ENCODE measurements at places on chromosomes 12 and 14.

DNA sequence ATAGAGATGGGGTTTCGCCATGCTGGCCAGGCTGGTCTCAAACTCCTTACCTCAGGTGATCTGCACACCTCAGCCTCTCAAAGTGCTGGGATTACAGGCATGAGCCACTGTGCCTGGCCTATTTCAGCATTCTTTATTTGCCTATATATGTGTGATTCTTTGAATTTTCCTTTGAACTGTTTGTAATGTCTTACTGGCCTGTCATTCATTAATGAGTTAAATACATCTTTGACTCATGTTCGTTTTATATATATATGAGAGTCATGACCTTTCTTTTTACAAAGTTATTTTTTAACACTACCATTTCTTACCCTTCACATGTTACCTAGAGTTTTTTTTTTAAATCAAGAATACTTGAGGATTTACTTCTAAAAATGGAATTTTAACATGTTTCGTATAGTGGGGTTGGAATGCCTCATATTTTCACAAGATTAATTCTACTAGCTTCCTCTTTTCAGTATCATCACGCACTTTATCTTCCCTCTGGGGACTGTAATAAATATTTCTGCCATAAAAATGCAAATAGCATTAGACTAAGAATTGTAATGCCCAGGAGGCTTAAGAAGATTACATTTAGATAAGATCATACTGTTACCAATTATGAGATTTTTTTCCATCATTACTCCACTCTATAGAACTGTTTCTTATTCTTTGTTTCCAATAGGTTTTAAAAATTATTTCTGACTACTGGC lies 66.7 kb downstream of the NTN4 start:
- no peak for DNase-seq

- DNase-seq: no peak
Observed at GRCh38 chr14:26538176-26538575, 59.7 kb downstream of the NOVA1 start.

DNA sequence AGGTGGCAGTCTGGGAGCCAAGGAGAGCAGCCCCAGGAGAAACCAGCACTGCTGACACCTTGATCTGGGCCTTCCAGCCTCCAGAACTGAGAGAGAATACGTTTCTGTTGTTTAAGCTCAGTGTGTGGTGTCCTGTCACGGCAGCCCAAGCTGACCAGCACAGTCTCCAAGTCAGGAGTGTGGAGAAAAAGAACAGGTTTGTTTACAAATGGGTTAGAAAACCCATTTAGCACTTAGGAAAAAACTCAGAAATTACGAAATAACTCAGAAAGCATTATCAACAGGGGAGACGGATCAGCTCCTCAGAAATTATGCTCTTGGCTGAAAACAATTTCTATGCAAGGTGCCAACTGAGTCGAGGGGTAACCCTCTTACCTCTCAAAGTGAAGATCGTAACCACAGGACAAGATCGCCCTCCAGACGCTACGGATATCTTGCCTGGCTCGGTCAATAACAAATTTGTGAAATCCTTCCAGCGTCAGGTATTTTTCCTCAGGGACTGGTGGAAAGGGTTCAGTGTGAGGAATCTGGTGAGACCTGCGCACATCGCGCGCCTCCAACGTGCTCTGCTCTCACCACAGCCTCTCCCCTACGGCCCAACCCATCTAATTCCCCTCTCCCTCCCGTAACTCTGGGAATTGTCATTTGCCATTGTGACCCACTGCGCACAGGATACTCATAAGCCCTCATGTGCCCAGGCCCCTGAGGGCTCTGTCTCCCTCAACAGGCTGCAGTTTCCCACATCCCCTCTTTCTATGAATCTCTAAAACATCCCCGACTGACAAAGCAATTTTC lies 50.2 kb downstream of the TRAFD1 start:
- DNase-seq: no peak

DNA sequence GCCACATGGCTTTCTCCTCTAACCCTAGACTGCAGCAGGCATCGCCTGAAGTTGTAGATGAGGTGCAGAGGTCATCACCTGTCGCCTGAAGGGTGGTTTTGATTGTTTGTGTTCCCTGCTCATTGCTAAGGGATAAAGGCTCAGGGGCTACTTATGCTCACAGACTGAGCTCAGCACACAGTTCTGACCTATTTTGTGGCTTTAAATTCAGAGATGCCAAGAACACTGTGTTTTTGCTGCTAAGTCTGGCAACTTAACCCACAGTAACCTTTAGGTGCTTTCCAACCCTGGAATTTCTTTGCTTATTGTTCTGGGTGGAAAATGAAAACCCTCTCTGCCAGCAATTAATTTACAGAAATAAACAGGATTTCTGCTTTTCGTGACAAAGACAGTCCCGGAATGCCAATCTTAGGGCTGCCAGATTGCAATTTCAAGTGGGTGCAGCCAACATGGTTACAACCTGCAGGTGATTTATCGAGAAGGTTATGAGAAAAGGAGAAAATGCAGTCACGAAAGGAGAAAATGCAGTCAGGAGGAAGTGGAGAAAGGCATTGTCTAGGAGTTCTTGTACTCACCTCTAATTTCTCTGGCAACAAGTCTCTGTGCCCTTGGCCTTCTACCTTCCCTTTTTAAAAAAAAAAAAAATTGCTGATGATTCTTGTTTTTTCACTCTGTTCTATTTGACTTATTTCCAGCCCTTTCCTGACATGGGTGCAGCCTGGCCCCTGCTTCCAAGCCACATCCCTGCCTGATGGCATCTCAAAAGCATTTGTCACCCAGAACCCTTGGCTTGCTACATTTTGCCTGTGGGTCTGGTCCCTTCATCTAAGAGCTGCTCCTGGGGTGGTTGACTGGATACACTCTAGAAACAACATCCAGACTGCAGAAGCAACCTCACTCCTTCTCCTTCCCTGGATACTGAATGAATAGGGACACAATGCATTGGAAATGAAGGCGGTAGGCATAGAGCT lies 23.3 kb downstream of the NPC2 start:
- no peak for DNase-seq

GRCh38 chr12:99142651-99143050 lies 497.6 kb downstream of the APAF1 start:
- DNase-seq: no peak

DNA sequence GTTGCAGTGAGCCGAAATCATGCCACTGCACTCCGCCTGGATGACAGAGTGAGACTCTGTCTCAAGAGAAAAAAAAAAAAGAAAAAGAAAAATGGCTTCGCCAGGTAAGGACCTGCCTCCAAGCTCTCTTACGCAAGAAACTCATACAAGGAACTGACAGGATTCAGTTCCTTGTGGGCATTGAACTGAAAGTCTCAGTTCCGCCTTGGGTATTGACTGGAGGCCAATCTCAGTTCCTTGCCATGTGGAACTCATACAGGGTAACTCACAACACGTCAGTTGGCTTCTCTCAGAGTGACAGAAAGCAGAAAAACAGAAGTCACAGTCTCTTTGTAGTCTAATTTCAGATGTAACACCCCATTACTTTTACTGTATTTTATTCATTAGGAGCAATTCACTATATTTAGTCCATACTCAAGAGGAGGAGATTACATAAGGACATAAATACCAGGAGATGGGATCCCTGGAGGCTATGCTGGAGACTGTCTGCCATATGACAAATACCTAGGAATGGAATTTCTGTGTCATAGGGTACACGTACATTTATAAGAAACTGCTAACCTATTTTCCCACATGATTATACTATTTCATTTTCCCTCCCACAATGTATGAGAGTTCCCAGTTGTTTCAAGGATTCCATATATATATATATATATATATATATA lies 11.4 kb upstream of the NOPCHAP1 start:
- DNase-seq: no peak

DNA sequence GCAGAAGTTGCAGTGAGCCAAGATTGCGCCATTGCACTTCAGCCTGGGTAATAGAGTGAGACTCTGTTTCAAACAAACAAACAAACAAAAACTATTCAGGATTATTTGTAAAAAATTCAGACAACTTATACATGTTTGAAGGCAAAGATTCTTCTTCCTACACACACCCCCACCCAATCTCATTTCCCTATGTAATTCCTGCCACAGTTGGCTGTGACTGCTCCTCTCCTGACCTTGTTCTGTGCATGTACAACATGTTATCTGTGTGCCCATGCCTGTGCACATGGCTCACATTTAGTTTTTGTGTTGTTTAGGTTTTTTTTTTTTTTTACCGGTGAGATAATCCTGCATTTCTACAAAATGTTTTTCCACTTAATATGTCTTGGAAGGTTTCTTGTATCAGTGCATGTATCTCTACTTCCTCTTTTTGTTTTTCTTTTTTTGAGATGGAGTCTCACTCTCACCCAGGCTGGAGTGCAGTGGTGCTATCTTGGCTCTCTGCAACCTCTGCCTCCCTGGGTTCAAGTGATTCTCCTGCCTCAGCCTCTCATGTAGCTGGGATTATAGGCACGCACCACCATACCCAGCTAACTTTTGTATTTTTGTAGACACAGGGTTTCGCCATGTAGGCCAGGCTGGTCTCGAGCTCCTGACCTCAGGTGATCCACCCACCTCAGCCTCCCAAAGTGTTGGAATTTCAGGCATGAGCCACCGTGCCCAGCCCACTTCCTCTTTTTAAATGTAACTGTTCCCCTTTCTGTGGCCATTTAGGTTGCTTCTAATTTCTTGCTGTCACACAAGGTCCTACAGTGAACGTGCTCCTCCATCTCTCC lies 8.7 kb downstream of the CFAP251 start:
- DNase-seq: no peak

DNA sequence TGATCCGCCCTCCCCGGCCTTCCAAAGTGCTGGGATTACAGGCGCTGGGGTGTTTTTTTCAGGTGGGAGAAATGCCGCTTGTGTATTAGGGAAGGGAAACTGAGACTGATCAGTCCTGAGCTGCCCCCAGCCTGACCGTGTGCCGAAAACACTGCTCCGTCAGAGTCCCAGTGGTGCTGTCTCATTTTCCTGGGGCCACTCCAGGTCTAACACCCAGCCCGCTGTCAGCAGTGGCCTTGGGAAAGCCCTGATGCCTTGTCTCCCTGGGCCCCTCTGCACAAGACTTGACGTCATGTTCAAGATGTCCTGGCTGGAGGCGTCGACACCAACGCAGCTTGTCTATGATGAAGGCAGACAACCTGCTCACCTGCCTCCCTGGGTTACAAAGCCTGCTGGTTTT lies 165.9 kb downstream of the RBM19 start:
- no peak for DNase-seq

DNA sequence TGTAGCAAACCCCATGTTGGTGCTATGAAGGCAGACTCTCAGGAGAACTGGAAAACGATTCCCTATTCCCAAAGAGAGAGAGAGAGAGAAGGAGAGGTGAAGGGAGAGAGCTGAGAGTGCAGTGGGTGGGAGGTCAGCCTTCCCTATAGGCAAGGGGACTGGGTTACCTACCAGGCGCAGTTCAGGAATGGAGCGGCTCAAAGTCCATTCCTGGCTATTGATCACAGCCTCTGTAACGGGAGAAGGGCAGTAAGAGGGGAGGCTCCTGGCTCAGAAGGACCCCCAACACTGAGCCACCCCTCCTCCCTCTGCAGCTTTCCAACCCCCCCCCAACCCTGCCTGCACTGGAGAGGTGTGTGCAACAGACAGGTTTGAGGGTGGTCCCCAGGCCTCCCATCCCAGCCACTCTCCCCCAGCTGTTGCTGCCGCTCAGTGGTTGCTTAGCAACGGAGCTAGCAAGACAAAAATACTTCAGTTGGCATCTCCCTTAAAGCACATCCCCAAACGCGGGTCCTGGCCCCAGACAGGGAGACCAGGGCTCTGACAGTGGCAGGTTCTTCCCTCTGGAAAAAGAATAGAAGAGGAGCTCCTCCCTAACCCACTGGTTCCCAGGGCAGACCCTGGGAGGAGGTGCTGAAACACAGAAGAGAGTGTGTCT lies 3.2 kb downstream of the AGAP2 start:
- no peak for DNase-seq

Data from T follicular helper cell (primary cell).